Stimulated activated CD4-positive, alpha-beta T cell treated with anti-CD3 and anti-CD28 coated beads, Interleukin-2, amount 100 ng/mL, for 48 hours (primary cell): ENCODE measurements at places on chromosomes 4 and X.

GRCh38 chr4:4568806-4569427 lies 27.1 kb upstream of the STX18 start:
- DNase-seq = no peak

DNA sequence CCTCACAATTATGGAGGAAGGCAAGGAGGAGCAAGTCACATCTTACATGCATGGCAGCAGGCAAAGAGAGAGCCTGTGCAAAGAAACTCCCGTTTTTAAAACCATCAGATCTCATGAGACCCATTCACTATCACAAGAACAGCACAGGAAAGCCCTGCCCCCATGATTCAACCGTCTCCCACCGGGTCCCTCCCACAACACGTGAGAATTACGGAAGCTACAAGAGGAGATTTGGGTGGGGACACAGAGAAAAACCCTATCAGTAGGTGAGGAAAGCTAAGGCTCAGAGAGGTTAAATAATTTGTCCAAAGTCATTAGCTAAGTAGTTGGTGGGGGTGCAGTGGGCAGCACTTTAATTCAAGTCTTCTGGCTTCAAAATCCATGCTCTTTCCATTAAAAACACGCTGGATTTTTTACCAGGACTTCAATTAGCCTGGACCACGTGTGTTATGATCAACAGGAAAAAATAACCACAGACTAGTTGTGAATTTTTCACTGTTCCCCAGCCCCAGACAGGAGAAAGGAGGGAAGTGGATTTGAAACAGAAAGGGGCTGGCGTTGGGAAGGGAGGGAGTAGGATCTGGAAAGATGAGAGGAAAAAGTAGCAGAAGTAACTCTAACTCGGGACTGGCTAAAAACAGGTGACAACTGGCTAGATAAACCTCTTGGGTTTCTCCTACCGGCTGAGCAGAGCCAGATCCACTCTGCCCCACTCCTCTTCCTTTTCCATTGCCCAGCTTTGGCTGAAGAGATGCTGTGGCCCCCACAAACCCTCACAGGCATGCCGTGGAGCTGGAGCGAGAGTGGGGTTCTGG lies 986 bp downstream of the MTMR8 start:
- no peak for DNase-seq

GRCh38 chr4:119521268-119521667 lies 107.3 kb downstream of the PDE5A start:
- no peak for DNase-seq

DNA sequence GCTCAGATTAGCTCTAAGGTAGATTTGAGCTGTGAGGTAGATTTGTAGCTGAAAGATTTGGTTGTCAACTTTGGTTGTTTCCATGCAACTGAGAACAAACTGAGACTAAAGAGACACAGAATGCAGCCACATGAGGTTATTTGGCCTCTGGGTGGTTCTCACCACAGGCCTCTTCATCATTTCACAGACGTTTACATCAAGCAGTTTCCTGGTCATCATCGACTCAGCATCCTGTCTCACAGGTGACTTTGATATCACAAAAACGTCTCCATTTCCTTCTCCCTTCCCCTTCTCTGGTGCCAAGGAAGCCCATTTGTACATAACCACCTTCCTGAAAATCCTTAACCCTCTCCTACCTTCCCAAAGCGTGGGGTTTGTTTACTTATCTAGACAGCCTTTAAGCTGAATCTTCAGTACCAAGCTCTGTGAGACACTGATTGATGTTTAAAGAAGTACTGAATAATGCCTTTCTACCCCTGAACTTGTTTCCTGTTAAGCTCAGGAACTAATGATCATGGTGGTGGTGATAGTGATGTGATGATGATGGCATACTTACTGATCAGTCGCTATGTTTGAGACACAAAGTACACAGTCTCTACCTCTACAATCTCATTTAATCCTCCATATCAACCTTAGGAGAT lies 81.9 kb downstream of the FAM114A1 start:
- no peak for DNase-seq

- DNase-seq = no peak
Observed at GRCh38 chrX:48908600-48908999, 2.8 kb downstream of the SLC35A2 start.

DNA sequence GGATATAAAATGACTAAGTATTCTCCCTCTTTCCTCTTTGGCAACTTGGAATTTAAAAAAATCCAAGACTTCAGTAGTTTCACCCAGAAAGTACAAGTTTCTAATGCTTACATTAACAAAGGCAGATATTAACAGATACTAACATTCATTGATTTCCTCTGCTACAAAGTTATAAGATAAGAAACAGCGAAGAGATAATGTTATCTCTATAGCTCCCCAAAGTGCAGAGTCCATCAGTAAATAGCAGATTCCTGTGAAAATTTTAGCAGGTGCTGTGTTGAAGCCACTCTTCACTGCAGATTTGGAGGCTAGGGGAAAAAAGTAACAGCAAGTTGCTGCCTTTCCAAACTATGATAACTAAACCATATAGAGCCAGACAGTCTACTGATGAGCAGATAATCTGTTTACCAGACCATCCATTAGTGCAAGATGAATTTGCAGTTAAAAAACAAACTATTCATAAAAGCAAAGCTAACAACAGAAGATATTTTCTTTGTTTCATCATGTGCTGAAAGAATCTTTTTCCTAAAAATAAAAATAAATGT lies 3.3 kb upstream of the CAMK2D start:
- DNase-seq = no peak

- DNase-seq = no peak
Observed at GRCh38 chrX:37409278-37409677, 60.1 kb downstream of the PRRG1 start.

GRCh38 chr4:15235135-15235534 lies 192.7 kb upstream of the C1QTNF7 start:
- no peak for DNase-seq

GRCh38 chr4:18381186-18381585 lies 359.6 kb upstream of the LCORL start:
- no peak for DNase-seq

- DNase-seq = no peak
Observed at GRCh38 chr4:185115827-185116232, 27.2 kb upstream of the SLC25A4 start.

GRCh38 chr4:184750926-184751584 lies 17.2 kb upstream of the CENPU start:
- no peak for DNase-seq

DNA sequence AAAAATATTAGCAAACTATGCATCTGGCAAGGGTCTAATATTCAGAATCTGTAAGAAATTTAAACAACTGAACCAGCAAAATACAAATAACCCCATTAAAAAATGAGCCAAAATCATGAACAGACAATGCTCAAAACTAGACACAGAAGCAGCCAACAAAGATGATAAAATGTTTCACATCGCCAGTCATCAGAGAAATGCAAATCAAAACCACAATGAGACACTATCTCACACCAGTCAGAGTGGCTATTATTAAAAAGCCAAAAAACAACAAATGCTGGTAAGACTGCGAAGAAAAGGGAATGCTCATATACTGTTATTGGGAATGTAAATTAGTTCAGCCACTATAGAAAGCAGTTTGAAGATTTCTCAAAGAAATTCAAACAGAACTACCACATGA lies 201.3 kb upstream of the CPEB2 start:
- DNase-seq = no peak

DNA sequence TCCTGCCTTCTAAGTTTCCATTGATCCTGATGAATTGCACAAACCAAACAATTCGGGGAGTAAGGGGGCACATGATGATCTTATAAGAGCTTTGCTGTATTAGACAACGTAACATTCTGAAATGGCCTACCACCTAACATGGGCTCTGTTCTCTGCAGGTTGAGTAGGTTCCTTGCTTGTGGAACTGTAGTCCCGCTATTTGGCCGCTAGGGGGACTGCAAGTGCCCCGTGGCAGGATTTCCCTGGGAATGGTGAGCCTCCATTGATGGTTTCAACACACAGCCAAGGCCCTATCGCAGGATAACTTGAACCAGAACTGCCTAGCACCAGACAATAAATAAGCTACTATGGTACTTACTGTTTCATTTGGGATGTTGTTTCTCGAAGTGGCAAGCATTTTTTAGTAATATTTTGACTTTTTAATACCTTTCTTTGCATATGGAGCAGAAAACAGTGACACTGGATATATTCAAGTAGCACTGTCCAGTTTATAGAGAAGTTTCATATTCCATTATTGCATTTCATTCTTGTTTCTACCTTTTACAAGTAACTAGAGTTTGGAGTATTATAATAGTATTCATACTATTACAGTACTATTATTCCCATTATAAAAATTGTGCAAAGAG lies 11.9 kb downstream of the AR start:
- peak; percentile 26 for DNase-seq

- no peak for DNase-seq
Observed at GRCh38 chrX:25207803-25208475, 192.2 kb upstream of the ARX start.

DNA sequence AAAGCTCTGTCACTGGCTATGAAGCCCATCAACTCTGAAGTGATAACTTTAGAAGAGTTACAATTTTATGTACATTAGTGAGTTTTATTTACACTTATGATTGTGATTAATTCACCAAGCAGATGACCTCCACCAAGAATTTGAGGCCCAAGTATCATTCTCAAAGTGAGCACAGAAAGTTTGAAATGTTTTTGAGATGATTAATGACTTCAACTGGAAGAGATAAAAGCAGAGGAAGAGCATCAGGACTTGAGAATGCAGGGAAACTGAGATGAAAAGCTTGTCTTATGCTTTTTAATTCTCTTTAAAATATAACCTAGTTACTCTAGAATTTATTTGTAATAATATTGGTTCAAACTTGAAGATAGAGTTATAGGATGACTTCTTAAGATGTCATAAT lies 112.8 kb upstream of the H2AZ1 start:
- DNase-seq = no peak

- DNase-seq = no peak
Observed at GRCh38 chr4:5338531-5338930, 287.3 kb downstream of the STK32B start.

GRCh38 chrX:71170660-71171059 lies 26.0 kb downstream of the NLGN3 start:
- no peak for DNase-seq

GRCh38 chr4:110515676-110516075 lies 39.7 kb downstream of the ENPEP start:
- no peak for DNase-seq

DNA sequence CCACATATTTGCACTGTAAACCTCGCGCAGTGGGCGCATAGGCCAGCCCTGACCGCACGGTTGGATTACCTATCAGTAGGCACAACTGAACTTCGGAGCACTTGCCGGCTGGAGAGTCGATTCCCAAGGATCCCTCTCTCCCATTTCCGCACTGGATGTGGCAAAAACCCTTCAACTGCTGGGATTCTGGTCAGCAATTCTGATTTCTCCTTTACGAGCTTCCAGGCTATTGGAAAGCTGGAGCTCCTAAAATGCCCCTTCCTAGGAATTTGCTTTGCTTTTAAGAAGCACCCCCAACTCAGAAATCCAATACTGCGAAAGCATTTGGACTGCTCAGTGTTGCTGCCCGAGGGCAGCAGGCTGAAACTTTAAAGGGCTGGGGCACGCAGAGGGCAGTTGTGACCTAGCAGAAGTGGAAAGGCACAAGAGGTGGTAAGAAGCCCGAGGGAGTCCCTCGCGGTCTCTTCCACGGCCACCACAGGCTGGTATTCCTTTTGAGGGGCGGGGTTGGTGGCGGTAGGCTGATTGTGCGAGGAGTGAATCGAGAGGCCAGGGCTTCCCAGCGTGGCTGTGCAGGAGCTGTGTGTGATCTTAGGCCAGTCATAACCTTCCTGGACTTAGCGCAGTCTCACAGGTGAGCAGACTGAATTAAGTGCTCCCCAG lies 1.6 kb downstream of the ZAR1 start:
- no peak for DNase-seq

- no peak for DNase-seq
Observed at GRCh38 chr4:26531491-26532116, 41.3 kb upstream of the CCKAR start.

DNA sequence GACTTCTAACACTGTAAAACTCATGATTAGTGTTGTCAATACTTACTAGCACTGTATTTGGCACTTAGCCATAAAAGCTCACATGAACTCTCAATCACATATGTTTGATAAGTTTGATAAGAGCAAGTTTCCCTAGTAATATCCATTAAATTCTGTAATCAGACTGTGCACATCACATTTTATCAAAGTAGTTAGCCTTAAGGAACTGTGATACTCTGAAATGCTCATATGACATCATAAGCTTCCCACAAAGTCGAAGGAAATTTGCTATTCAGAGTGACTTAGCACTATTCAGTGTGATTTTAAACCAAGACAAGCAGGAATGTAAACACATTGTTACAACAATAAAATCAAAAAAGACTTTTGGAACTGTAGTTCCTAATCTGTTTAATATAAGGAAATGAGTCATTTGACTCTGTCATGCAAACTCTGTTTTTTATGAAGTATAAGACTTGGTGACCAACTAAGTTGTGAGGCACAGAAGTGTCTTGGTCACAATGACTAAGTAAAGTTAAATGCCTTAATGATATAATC lies 6.7 kb downstream of the SLC7A11 start:
- no peak for DNase-seq

- DNase-seq = peak; percentile 4
Observed at GRCh38 chrX:38192007-38192810, 28.5 kb downstream of the SRPX start.

- no peak for DNase-seq
Observed at GRCh38 chrX:30679369-30679768, 26.1 kb downstream of the GK start.

DNA sequence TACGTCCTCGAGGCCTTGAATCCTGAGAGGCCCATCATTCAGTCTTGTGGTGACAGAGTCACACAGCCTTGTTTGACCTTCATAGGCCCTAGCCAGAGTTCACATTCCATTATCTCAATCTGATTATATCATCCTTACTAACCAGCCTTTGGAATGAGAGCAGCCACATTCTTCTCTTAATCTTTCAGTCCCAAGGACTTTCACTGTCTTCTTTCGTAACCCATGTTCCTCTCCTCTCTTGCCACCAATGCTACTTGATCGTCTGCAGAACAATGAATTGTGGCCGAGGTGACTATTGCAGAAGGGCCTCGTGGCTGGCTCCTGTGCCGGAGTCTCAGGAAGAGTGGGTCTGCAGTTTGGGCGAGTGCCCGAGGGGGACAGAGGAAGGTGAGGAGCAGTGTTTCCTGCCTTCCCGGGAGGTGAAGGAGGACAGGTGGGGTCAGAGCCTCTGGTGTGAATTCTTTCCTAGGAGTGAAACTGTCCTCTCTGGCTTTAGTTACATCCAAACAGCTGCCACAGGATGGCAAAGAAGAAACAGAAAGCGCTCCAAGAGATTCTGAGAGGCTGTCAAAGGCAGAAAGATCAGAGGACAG lies 94.6 kb downstream of the LIMCH1 start:
- DNase-seq = no peak

DNA sequence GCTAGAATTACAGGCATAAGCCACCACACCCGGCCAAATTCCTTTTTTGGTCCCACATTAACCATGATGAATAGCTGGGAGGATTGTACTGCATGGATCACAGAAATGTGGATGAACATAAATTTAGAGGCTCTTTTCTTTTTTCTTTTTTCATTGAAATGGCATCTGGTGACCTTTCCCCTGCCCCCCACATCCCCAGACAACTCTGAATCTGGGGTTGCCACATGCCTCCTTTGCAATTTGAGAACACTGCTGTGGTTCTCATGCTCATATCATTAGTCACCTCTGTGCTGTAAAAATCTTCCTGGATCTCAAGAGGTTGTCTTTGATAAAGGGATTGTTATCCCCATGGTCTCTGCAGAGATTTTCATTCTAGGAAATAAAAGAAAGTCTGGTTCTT lies 22.8 kb upstream of the FMR1NB start:
- no peak for DNase-seq
